Eye (tissue), 1 donor: ENCODE measurements at places on chromosomes 16 and 17.

DNA sequence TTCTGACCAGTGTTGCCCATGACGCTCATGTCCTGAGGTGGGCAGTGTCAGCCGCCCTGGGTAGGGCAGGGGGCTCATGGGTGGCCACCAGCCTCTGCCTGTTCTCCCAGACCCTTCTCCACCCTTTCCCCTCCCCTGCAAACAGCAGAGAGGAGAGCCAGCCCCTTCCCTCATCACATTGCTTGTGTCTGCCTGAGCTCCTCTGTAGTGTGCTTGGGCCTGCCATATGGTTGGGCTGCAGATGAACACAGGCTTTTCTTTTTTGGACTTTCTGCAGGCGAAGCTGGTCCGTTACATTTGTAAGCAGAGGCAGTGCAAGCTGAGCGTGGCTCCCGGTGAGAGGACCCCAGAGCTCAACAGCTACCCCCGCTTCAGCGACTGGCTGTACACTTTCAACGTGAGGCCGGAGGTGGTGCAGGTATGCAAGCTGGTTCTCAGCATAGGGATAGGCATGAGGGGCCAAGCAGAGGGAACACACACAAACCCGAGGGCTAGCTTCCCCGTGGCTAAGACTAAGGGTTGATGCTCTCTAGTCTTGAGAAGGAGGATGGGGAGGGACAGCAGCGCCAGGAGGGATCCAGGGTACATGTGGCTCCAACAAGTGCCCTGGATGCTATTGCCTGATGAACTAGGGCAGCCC is 80.6 kb upstream of the LGALS9 start:
- no peak for DNase-seq

DNA sequence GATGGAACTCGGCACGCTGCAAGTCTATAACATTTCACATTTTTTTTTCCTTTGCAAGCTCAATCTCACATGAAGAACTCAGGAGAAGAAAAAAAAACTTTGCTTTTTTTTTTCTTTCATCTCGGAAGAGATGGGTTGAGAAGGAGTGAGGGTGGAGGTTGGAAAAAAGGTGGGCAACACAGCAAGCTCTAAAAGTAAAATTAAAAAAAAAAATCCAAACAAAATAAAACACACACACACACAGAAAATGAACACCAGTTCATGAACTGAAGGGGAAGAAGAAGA is 2.5 kb downstream of the MAF start:
- peak; percentile 65 for DNase-seq

DNA sequence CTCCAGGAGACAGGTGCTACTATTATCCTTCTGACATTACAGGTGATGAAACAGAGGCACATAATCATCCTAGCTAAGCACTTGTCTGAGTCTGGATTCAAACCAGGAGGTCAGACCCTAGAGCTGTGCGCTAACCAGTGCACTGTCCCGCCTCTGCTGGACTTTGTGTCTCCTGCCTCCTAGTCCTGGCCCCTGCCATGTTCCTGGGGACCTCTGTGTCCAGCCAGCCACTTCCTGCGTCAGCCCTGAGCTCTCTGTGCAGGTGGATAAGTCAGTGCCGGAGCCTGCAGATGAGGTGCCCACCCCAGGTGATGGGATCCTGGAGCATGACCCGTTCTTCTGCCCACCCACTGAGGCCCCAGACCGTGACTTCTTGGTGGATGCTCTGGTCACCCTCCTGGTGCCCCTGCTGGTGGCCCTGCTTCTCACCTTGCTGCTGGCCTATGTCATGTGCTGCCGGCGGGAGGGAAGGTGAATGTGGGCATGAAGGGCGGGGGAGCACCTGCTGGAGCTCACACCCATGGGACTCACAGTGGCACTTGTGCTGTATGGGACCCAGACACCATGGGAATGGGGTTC is 4.2 kb downstream of the SGCA start:
- no peak for DNase-seq

DNA sequence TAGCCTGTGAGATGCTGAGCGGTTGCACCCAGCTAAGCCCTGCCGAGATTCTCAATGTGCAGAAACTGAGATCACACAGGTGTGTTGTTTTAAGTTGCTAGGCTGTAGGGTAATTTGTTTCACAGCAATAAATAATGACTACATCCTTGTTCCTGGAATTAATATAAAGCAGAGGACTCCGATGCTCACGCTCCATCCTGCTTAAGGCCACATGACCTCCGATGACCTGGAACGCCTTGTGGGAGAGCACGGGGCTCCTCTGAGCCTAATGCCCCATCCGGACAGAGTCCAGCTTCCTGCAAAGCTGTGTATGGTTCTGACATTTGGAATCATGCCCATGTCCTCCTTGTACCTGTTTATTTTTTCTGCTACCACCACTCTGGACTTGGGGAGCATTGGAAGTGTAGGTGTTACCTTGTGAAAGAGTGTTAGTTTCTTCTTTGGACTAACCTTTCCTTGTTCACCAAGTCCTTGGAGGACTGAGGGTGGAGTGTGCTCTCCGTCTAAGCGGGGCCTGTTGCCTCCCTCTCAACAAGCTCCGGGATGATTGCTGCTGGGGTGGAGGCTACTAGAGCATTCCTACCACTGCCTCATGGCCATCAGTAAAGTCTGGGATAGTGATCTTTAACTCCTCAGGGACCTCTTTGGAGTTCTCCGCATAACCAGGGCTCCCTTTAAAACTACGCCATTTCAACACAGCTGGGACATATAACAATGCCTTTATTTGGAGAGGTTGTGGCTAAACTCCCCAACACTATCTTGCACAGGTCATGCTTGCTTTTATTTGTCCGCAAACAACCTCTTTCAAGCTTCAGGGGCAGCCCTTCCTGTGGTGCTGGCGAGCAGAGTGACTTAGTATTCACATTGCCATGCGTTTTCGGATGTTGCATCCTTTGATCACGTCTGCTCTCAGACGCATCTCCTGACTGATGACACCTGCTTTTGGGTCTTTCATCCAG is 125.4 kb downstream of the IRX3 start:
- DNase-seq = no peak

- DNase-seq = no peak
Observed at GRCh38 chr16:75064403-75065148, 52.0 kb downstream of the LDHD start.

GRCh38 chr17:50114401-50114800 is 15.6 kb downstream of the SAMD14 start:
- DNase-seq = no peak

DNA sequence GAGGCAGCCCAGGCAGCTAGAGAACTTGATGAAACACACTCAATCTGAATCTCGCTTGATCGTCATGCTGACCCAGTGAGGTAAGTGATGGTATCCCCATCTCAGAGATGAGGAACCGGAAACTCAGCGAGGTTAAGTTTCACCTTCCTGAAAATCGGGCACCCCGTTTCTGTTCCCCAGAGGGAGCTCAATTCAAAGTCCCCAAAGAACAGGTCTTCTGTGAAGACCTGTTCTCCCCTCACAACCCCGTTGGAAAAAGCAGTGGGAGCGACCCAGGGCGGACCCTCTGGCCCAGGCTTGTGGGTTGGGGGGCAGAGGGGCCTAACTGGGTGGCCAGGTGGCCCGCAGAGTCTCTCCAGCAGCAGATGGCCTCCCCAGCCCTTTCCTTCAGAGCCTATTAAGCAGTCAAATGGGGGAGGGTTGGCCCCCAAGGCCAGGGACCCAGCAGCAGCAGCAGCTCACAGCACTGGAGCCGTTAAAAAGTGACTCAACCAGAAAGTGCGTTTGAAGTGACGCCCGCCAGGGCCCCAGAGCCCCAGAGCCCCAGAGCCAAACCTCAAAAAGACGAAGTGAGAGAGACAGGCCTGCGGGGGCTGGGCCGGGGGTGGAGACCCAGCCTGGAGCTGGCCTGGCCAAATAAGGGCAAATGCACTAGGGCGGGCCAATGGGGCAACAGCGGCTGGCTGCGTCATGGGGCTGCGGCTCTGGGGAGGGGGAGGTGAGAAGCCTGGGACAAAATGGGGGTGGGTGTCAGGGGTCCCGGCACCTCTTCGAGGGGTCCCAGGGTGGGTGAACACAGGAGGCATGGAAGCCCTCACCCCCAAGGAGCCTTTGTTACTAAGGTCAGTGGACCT is 9.2 kb upstream of the TSPOAP1 start:
- peak; percentile 38 for DNase-seq

DNA sequence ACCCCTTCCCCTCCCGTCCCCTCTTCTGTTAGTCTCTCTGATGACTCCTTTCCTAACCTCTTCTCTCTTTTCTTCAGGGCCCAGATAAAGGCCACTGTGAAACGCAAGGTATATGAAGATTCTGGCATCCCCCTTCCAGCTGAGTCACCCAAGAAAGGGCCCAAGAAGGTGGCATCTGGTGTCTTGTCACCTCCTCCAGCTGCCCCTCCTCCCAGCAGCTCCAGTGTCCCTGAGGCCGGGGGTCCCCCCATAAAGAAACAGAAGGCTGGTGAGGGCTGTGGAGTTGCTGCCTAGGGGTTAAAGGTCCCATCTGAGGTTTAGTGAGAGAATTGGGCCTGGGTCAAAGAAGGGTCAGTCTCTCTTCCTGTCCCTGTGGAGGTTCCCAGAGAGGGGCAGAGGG is 4.0 kb downstream of the RNASEK start:
- no peak for DNase-seq

DNA sequence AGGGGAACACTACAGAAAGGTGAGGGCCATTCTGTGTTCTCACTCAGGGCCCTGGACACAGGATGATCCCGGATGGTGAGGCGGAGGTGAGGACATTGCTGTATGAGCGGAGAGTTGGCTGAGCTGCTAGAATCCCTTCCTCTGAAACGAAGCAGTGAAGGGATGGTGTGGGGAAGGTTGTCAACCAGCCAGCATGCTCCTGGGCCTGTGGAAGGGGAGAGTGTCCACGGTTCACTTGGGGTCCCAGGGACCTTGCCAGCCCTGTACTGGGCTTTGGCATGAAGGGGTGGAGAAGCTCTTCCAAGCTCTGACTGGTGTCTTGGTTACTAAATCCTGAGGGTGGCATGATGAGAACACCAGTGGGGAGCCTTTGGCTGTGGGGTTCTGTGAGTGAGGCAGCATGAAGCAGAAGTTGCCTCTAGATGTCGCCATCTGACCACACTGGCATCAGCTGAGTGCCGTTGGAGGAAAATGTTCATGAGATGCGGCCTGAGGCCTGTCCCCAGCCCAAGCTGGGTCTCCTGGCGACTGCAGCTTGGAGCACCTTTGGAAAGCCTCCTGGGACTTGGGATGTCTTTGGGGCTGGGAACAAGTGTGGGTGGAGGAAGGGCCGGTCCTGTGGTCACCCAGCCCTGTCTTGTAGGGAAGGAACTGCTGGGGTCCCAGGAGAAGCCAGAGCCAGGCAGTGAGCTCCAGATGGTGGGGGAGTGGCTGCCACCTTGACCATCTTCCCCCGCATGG is 14.8 kb downstream of the PDP2 start:
- peak; percentile 91 for DNase-seq

GRCh38 chr17:72588561-72588960 is 467.7 kb downstream of the SOX9 start:
- DNase-seq = no peak

DNA sequence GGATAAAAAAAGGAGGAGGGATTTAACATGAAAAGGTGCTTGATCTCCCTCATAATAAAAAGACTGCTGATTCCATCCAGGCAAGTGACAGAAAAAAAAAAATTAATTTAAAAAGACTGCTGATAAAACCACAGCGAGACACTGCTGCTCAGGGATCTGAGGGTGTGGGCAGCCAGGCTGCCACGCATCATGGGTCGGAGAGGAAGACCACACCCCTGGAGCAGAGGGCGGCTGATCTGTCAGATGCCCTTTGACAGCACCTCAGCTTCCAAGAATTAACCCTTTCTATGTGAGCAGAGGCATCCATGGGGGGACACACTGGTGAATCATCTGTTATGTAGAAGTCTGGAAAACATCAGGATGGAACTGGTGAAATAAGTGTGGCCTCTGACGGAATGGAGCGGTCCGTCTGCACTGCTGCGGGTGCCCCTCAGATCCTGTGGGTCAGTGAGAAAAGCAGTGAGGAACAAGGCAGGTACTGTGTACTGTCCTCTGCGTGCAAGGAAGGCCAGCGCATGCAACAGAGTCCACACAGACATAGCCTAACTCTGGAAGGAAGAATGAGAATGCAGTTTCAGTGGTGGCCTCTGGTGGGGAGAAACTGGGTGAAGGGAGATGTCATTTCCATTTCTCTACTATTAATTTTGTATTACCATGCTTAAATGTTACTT is 19.8 kb downstream of the MAPT start:
- no peak for DNase-seq

- peak; percentile 25 for DNase-seq
Observed at GRCh38 chr16:13300066-13300840, 398.9 kb downstream of the SHISA9 start.

DNA sequence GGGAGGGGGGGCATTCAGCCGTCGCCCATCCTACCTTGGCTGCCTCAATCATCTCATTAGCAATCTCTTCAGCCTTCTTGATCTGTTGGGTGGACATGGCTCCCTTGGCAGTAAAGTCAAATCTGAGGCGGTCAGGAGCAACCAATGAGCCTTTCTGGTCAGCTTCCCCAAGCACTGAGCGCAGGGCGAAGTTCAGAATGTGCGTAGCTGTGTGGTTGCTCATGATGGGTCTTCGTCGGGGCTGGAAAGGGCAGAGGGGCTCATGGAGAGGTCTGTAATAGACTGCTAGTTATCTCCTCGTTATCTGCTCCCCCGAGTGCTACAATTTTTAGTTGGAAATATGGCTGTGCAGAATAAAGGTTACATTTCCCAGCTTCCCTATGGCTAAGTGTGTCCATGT is 7.2 kb upstream of the EXOSC6 start:
- DNase-seq = no peak

DNA sequence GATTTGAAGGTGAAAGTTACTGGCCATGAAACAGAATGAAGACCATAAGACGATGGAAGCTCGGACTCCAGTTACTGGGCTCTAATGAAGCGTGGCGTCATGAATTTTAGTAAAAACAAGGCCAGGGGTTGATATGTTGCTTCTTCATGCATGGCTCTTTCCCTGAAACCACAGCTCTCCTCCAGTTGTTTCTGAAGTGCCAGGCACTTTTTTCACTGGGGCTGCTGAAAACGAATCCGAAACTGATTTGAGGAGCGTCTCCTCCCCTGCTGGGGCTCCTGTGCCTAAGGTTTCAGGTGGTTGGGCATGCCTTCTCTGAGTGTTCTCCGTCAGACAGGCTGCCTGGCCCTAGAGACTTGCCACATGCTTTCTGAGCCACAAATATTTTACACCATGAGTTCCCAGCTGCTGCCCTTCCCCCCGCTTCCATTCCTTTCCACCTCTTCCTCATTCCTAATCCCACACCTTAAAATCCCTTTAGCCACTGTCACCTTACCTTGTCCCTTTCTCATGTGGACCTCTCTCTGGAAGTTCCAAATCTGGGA is 3.7 kb upstream of the MYL4 start:
- peak; percentile 44 for DNase-seq

DNA sequence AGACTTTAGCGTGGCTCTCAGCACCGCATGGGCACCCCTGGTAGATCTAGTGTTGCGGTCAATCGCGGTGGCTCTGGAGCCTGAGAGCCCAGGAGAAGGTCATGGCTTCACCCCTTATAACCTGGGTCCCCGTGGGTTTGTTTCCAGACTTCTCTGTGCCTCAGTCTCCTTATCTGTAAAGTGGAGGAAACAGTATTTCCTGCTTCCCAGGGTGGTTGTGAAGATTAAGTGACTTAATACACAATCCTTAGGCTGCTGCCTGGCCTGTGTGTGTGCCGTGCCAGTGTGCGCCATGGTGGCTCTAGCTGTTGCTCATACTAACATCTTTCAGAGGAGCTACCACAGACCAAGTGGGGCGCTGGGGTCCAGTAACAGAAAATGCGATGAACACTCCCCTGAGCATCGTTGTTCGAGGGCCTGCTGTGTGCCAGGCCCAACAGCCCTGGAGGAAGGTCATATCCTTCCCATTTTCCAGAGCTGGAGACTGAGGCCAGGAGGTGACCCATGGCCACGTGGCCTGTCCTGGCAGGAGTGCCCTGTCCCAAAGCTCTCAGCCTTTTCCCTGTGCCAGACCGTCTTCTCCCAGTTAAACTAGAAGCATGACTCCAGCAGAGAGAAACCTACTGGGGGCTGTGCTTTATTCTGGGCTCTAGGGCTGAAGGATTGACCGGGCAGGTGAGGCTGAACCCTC is 70.1 kb downstream of the CMIP start:
- DNase-seq = no peak
